SK-N-SH (cell line): ENCODE measurements at places on chromosomes 12 and 14. TPM values are rescaled to one million over a fixed set of nuclear protein-coding genes. Genes with fewer than 3 reads are reported as not detected.

The KRT6A gene
- polyA plus RNA-seq: not detected in 2 replicates

The NUAK1 gene
- polyA plus RNA-seq: 8.1 and 11.3 TPM in 2 replicates

The SERPINA10 gene
- not detected in 2 replicates for polyA plus RNA-seq

The CLMN gene
- 1.4 TPM in 2 replicates for polyA plus RNA-seq

The KIF5A gene
- 6.2 and 8.9 TPM in 2 replicates for polyA plus RNA-seq

The RPGRIP1 gene
- polyA plus RNA-seq: not detected in 2 replicates
